ENCODE measurements at places on chromosomes 5 and 9.

- DNase-seq: no peak
These were observed 72.4 kb upstream of the GNAQ start for GRCh38 chr9:78103971-78104433.

- no peak for DNase-seq
These were observed 32.1 kb downstream of the PTTG1 start for GRCh38 chr5:160453751-160454150.

- DNase-seq: no peak
These were observed 30.2 kb upstream of the TNIP1 start for GRCh38 chr5:151110992-151111391.

DNA sequence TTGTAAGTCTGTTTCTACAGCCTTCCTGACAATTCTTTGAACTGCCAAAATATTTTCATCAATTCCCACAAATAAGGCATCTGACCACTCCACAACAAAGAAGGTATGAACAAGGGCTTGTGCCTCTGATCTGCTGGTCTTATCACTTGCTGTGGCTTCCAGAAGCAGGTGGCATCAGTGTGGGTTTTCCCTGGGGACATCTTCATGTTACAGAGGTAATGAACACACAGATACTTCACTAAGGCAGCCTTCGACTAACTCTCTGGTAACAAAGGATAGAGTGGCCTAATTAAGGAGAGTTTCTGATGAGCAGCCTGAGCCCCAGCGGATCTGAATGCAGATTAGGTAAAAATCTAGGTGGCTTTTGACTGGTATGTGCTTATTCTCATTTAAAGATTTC, 15.2 kb upstream of the ERAP2 start:
- no peak for DNase-seq

GRCh38 chr5:14534773-14535172, 46.8 kb upstream of the OTULINL start:
- no peak for DNase-seq

- DNase-seq: peak; percentile 49
These were observed 32.3 kb downstream of the TNPO1 start for GRCh38 chr5:72848474-72849428.

GRCh38 chr5:72366324-72366976, 46.3 kb downstream of the PTCD2 start:
- no peak for DNase-seq

- DNase-seq: no peak
These were observed 198.5 kb upstream of the PTGER4 start for GRCh38 chr5:40481241-40481640.
